ENCODE measurements at places on chromosomes 12 and 14.
A peak's percentile ranks its signal among the peaks of the same experiment; 100 is the strongest.

DNA sequence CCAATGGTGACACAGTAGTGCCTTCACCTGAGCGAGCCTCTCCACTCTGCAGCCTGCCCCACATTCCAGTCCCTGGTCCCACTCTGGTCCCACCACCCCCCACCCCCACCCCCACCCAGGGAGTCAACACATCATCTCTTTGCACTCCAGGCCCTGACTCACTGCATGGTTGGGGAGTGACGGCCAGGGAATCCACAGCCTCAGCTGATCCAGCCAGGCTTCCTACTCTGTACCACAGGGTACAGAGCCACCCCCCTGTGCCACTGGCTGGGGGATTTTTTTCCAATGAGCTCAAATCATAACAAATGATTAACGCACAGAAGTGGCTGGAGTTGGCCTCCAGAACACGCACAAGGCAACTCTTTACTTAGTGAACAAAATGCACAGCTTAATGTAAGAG is 233.7 kb downstream of the NTF3 start:
- DNase-seq, result no peak

GRCh38 chr12:124030008-124030407 is 57.0 kb downstream of the ZNF664 start:
- no peak for DNase-seq

- no peak for DNase-seq
Observed at GRCh38 chr12:3204143-3204542, 127.0 kb downstream of the TSPAN9 start.

DNA sequence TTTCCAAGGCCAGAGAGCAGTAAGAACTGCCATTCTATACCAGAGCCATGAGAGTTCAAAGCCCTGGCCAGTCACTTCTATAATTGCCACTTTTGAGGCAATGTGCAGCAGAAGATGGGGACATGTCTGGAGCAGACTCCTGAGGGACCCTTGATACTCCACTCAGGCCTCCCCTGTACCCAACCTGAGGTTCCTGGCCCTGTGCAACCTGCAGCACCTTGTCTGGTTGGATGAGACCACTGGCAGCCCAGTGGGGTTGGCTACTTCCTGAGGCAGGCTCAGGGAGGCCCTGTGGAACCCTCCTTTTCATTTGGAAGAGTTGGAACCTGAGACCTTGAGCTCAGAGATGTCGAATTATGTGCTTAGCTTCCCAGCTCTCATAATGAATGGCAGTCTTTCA is 54.4 kb downstream of the GALNT16 start:
- DNase-seq, result no peak

DNA sequence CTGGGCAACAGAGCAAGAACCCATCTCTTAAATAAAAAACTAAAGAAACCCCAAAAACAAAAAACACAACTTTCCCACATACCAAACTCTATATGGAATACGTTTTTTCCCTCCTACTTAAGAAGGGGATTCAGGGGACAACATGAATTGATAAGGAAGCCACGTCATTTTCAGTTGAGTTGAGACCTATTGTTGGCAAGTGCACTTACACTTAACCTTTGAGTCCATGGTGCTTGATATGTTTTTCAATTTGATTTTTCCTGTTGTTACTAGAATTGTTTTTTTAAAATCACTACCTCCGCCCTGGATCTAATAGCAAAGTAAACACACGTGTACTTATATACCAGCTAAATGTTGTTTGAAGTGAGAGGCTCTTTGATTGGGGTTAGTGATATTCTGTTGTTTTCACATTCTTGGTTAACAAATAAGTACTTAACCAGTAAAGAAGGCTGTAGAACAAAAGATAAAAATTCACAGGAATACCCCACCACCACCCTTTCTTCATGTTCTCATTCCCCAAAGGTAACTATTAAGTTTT is 2.0 kb downstream of the FAM177A1 start:
- no peak for DNase-seq

DNA sequence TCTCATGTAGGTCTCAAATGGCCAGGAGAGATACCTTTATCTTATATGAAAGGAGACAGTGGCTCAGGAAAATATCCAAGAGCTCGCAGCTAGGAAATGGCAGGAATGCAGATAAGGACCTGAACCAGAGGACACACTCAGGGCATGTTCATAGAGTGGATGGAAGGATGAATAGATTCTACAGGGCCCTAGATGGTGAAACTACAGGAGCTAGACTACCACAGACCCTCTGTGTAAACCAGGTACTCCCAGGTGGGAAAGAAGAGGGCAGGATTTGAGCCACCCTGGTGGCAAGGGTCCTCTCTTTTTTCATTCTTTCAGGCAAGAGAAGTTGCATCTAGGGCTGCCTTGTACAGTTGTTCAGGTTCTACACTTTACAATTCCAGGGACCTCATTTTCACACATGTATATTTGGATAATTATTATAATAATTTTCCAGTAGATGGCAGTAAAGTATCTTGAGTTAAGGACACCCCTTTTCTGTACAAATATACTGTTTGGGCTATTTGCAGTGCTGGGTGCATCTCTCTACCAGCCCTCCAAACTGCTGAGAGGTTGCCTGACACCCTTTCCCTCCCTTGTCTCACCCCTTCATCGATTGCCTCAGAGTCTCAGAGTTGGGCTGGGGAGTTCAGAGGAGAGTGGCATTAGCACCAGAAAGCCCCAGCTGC is 10.5 kb upstream of the ZDHHC22 start:
- peak; percentile 64 for DNase-seq

DNA sequence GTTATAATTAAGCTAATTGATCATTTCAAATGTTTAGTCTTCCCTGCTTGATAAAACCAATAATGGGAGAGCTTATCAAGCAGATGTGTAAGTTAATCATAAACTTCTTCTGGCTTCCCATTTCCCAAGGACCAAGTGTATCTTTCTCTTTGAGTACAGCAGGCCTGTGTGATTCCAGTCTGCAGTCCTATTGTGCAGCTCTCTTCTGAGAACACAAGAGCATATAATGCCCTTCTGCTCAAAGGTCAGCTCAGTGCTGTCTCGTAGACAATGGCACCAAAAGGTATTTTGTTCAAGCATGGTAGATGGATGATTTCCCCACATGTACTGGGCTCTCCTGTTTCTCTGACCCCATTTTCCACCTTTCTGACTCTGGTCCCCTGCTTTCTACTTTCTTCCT is 101.8 kb upstream of the DYRK2 start:
- no peak for DNase-seq

All from GM10248 (cell line).